Lower lobe of right lung (tissue), 2 donors: ENCODE measurements at places on chromosomes 11 and 22. TPM values are rescaled to one million over a fixed set of nuclear protein-coding genes. Genes with fewer than 3 reads are reported as not detected.

The BEST1 gene
- total RNA-seq = 14.1 TPM

DNA sequence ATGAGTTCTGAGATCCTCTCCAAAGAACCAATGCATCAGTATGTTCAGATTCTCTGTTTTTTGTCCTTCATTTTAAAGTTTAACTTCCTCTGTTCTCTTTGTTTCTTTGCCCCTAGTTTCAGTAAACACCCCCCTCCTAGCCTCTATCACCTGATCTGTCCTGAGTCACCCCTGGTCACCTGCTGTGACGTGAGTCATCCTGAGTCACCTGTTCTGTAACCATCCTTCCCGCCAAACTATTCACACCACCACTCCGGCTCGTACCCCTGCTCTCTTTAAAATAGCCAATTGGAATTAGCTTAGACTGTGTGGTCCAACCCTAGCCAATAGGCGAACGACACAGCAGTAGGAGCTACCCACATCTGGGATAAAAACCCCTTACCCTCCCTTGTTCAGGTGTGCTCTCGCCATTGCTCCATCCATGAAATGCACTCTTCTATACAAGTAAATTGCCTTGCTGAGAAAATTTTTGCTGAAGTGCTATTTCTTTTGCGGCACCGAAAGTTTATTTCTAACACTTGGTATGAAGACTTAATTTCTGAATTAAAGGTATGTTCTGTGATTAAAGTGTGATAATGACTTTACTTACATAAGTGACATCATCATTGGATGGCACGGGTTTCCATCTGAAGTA lies 318.4 kb downstream of the AASDHPPT start:
- no peak for DNase-seq

The BRSK2 gene
- total RNA-seq = 0.62 TPM

DNA sequence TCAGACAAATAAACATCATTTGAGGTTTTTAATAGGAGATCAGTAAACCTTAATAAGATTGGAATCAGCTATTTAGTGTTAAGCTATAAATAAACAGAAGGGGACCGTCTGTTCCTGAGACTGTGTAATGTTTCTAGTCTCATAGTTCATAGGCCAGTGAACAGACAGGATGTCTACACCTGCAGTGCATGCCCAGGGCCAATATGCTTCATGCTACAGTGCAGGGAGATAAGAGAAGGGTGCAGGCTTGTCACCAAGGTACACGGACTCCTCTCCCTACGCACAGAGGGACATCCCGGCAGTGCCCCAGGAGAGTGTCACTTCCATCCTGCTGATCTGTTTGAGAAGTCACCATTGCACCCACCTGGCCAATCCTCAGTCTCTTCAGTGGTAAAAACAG lies 148.6 kb downstream of the OPCML start:
- DNase-seq = no peak

DNA sequence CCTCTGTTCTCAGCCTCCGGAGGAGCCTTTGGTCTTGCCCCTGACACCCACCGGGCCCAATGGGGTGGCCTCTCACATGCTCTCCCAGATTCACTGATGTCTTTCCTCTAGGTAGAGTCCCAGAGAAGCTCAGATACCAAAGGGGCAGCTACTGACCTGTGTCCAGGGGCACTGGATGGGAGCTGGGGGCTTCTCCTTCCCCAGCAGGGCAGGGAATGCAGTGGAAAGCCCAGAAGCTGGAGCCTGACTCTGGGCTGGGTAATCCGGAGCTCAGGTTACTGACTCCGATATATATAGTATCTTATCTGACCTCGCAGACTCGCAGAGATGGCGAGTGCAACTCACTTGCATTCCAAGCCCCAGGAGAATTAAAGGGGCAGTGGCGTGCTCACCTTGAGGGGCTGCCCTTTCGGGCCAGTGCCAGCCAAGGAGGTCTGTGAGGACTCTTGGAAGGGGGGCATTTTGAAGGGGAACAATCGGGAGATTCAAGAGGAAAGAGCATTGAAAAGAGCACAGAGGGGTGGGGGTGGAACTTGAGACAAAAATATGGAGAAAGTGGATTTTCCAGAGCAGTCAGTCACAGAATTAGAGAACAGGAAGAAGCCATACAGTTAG lies 2.5 kb downstream of the USP2 start:
- no peak for DNase-seq

GRCh38 chr11:83697518-83697917 lies 411.4 kb upstream of the CCDC90B start:
- DNase-seq = no peak

The SEZ6L gene
- total RNA-seq = 0.24 TPM

The WNT11 gene
- 9.2 TPM for total RNA-seq

DNA sequence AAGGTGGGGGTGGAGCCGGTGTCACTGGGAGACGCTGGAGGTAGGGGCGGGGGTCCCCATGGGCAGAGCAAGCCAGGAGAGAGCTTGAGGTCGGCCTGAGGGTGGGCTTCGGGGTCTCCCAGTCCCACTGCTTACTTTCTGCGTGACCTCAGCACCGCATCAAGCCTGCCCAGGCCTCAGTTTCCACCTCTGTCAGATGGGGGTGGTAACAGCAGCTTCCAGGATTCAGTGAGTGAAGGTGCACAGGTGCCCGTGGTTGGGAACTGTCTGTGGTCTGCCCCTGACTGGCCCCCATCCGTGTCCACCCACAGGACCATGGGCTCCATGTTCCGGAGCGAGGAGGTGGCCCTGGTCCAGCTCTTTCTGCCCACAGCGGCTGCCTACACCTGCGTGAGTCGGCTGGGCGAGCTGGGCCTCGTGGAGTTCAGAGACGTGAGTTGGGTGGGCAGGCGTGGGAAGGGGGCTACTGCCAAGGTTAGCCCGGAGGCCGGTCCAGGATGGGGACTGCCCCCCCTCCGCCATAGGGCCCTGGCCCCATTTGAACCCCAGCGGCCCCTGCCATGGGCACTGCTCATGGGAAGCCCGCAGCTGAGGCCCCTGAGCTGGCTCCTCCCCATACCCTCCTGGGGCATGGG lies 2.2 kb downstream of the TCIRG1 start:
- DNase-seq = peak; percentile 52

The ZNF202 gene
- 10.6 TPM for total RNA-seq

DNA sequence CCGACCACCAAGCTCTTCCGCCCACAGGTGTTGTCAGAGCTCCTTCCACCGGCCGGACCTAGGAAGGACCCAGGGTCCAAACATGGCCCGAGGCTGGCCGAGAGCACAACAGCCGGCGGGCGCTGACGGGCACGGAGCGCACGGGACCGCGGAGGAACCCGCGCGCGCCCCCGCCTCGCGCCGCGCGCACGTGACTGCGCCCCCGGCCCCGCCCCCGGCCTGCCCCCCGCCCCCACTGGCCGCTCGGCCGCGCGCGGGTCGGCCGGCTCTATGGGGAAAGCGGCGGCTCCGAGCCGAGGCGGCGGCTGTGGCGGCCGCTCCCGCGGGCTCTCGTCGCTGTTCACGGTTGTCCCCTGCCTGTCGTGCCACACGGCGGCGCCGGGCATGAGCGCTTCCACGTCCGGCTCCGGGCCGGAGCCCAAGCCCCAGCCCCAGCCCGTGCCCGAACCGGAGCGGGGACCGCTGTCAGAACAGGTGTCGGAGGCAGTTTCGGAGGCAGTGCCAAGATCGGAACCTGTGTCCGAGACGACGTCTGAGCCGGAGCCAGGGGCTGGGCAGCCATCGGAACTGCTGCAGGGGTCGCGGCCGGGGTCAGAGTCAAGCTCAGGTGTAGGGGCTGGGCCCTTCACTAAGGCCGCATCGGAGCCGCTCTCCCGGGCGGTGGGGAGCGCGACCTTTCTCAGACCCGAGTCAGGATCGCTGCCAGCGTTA lies at the start of gene OSBP2:
OSBP2 (plus strand) TSS at position 235 of the 711 bp plus-strand sequence; CDS start at position 271, 36 bp downstream.
- DNase-seq = peak; percentile 65

DNA sequence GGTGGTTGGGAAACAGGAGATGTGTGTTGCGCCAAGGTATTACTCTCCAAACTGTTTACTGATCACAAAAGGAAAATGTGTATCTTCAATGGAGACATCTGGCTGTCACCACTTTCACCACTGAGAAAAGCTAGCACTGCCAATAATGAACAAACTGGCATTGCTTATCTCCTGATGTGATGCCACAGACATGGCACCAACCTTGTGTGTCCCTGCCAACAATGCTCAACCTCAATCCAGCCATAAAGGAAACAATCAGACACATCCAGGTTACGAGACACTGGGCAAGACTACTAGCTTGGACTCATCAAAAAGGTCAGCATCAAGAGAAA lies 28.1 kb downstream of the GNB1L start:
- no peak for DNase-seq

The OMP gene
- total RNA-seq = not detected

The CCDC116 gene
- 0.41 TPM for total RNA-seq

DNA sequence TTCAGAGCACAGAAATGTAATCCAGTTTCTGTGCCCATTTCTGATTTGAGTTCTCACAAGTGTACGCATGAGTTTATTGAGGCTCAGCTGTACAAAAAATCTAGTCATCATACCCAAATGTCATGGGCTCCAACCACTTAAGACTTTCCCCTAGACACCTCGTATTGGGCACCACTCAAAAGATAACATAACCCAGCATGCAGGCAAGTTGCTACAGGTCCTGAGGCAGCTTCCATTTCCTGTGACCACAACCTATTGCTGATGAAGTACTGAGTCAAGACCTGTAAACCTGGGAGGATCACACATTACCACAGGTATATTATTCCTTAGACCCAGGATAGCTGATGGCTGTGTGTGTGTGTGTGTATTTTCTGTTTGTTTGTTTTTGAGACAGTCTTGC lies 95.2 kb downstream of the MRTFA start:
- DNase-seq = no peak

DNA sequence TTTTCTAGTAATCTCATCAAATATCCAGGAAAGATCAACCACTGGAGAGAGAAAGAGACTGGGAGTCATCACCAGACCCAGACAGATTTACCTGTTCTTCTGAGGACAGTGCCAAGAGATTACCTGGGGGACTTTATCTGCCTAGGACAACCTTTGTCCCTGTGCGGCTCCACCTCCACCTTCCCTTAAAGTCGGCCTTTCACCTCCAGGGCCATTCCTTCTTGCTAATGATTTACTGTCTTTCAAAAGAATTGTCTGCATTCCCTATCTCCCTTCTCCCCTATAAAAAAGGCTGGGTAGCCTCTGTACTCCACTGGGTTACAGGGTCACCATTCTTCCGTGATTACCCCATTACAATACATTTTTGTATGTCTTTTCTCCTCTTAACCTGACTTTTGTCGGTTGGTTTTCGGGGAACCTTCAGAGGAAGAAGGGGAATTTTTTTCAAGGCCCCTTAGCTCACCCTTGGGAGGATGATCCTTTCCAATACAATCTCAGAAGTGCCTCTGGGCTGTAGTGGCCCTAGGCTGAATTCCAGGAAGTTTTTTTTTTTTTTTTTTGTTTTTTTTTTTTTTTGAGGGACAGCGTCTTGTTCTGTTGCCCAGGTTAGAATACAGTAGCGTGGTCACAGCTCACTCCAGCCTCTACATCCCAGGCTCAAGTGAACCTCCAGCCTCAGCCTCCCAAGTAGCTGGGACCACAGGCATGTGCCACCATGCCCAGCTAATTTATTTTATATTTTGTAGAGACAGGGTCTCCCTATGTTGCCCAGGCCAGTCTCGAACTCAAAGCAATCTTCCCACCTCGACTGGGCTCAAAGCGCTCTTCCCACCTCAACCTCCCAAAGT lies 1.5 kb upstream of the HMOX1 start:
- DNase-seq = no peak

DNA sequence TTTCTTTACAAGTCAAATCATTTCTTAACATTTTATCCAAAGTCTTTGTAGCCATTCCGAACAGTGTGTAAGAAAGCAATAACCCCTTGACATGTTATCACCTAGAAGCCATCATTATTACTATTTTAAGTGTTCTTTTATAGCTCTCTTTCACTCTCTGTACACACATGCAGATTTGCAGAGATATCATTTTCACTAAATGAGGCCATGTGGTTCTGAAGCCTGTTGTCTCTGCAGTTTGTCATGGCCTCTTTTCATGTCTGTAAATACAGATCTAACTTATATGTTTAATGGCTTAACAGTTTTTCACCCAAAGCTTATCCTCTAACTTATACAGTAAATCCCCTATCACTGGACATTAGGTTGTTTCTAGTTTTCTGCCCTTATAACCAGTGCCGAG lies 166.8 kb downstream of the MYO18B start:
- no peak for DNase-seq

DNA sequence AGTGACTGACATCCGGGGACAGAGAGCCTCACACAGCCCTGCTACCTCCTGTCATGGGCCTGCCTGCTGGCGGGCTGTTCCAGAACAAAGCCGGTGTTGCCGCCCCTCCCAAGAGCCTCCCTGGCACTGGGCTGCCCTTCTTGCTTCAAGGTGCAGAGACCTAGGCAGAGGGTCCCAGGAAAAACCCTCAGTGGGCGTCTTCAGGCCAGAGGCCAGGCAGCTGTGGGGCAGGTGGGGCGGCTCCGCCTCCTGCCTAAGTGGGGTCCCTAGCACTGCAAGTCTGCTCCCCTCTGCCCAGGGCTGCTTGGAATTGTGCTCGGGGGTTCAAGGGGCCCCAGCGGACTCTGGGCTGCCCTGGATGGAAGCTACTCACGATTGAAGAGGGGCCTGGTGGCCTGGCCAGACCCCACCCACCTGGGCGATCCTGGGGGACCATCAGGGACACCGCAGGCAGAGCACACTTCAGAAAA lies 20.4 kb upstream of the GNB1L start:
- DNase-seq = no peak

GRCh38 chr22:24147666-24148065 lies 33.6 kb upstream of the SUSD2 start:
- DNase-seq = no peak

GRCh38 chr11:119666463-119667131 lies 62.4 kb downstream of the NECTIN1 start:
- peak; percentile 83 for DNase-seq

The ASCC2 gene
- total RNA-seq = 65.4 TPM

DNA sequence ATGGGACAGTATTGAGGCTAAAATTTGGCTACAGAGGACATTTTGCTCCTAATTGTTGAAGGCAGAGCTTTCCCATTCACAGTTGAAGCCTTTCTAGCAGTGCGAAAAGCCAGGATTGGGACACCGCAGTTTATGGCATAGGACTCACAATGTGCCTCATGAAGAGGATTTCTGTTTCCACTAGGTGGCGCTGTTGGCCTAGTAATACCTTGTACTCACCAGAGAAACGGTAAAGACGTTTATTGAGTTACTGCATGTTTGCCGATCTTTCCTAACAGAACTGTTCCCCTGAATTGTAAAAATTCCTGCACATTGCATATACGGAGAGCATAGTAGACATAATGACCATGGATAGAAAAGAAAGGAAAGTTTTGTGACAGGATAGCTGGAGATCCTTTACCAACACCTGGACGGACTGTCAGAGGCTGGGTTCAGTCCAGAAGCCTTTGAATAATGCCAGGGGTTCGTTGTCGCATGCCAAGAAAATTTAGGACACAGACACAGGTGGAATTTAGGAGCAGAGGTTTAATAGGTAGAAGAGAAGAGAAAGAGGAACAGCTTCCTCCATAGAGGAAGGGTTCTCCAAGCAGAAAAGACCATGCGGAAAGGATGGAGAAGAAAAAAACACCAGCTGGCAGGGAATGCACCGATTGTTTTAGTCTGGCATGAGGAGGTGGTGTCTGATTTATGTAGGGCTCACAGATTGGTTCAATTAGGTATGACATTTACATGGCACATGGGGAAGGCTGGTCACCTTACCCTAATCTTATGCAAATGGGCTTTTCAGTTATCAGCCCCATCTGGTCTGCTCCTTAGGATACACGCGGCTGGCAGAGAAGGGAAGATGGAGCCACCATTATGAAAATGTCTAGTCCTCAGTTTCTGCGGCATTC lies 10.8 kb upstream of the OR51D1 start:
- DNase-seq = no peak

GRCh38 chr11:117434481-117434880 lies 106.8 kb downstream of the CEP164 start:
- no peak for DNase-seq
